Spleen (tissue), 13 donors: ENCODE measurements at places on chromosomes 12 and 14. TPM values are rescaled to one million over a fixed set of nuclear protein-coding genes. Genes with fewer than 3 reads are reported as not detected.

GRCh38 chr12:109377139-109377685 is 29.5 kb downstream of the MYO1H start:
- H3K27me3 ChIP-seq: peaks cover 8% of the 10 kb centered on the region
- no peaks in the 10 kb centered on the region for H3K36me3 ChIP-seq
- H3K27ac ChIP-seq: no peak overlapping the region
- no peaks in the 10 kb centered on the region for H3K4me1 ChIP-seq
- H3K4me3 ChIP-seq: no peak overlapping the region
- DNase-seq: no peak

- H3K27me3 ChIP-seq: no peaks in the 10 kb centered on the region
- H3K4me1 ChIP-seq: no peaks in the 10 kb centered on the region
- H3K27ac ChIP-seq: no peak overlapping the region
- H3K4me3 ChIP-seq: no peak overlapping the region
- no peaks in the 10 kb centered on the region for H3K36me3 ChIP-seq
These were observed 209.8 kb upstream of the FLRT2 start for GRCh38 chr14:85319998-85320630.

- no peaks in the 10 kb centered on the region for H3K4me1 ChIP-seq
- no peaks in the 10 kb centered on the region for H3K27me3 ChIP-seq
- H3K4me3 ChIP-seq: no peak overlapping the region
These were observed 285.3 kb downstream of the PDZRN4 start for GRCh38 chr12:41473441-41473840.

DNA sequence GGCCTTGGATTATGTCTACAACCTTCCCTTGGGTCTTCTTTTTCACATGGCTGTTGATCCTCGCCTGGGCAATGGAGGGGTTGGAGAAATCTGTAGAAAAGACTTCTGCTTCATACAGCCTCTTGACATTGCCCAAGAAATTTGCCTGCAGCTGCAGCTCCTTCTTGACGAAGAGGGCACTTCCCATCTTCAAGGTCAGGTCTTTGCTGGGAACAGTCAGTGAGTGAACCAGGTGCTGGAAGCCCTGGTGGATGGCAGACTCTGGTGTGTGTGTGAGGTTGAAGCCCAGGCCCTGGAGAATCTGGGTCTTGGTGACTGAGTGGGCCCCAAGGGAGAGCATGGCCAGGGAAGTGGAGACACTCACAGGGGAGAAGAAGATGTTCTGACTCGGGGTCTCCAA is 6.7 kb downstream of the SERPINA9 start:
- no peak for DNase-seq
- H3K27ac ChIP-seq: no peak overlapping the region
- no peak overlapping the region for H3K4me3 ChIP-seq
- H3K27me3 ChIP-seq: no peaks in the 10 kb centered on the region
- H3K36me3 ChIP-seq: no peaks in the 10 kb centered on the region

- no peak overlapping the region for H3K27ac ChIP-seq
- no peaks in the 10 kb centered on the region for H3K27me3 ChIP-seq
- no peak overlapping the region for H3K4me3 ChIP-seq
- no peaks in the 10 kb centered on the region for H3K36me3 ChIP-seq
- no peak for DNase-seq
- peaks cover 13% of the 10 kb centered on the region for H3K4me1 ChIP-seq
These were observed 304.2 kb upstream of the AMIGO2 start for GRCh38 chr12:47383942-47384341.

GRCh38 chr14:40216976-40217375 is 784.7 kb upstream of the FBXO33 start:
- no peaks in the 10 kb centered on the region for H3K36me3 ChIP-seq
- H3K4me3 ChIP-seq: no peak overlapping the region
- no peak overlapping the region for H3K27ac ChIP-seq
- DNase-seq: peak; percentile 64

DNA sequence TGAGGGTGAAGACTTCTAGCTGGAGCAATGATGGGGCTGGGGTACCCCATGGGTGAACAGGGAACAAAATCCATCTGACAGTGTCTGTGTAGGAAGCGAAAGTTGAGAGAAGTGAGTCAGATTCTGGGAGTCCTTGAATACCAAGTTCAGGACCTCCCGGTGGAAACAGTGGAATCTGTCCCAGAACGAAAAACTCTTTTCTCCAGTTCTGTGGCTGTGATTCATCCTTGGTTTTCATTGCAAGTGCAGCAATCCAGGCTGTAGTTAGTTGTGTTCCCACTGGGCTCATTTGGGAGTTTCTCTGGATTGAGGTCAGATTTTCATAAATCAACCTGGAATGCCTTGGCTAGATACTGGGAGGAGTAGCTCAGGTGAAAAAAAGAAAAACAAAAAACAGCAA is 120.7 kb downstream of the C12orf75 start:
- no peaks in the 10 kb centered on the region for H3K36me3 ChIP-seq
- no peak overlapping the region for H3K4me3 ChIP-seq
- no peak for DNase-seq
- H3K27ac ChIP-seq: no peak overlapping the region
- no peaks in the 10 kb centered on the region for H3K4me1 ChIP-seq

DNA sequence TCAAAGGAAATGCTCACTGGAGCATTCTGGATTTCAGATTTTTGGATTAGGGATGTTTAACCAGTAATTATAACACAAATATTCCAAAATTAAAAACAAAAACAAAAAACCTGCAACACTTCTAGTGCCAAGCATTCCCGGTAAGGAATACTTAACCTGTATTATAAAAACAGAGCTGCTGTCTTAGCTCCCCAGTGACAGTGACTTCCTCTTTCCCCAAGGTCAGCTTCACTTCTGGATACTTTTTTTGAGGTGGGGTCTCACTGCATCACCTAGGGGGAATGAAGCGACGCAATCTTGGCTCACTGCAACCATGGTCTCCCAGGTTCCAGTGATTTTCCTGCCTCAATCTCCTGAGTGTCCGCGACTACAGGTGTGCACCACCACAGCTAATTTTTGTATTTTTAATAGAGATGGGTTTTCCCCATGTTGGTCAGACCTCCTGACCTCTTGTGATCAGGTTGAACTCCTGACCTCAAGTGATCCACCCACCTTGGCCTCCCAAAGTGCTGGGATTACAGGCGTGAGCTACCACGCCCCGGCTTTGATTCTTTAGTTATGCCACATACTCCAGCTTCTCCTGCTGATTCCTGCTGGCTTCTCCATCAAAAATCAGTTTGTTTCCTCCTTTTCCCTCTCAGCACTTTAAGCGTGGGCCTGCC is 15.9 kb downstream of the PPP1CC start:
- peak overlapping the region; percentile 44 for H3K27ac ChIP-seq
- no peak overlapping the region for H3K4me3 ChIP-seq
- no peaks in the 10 kb centered on the region for H3K27me3 ChIP-seq

DNA sequence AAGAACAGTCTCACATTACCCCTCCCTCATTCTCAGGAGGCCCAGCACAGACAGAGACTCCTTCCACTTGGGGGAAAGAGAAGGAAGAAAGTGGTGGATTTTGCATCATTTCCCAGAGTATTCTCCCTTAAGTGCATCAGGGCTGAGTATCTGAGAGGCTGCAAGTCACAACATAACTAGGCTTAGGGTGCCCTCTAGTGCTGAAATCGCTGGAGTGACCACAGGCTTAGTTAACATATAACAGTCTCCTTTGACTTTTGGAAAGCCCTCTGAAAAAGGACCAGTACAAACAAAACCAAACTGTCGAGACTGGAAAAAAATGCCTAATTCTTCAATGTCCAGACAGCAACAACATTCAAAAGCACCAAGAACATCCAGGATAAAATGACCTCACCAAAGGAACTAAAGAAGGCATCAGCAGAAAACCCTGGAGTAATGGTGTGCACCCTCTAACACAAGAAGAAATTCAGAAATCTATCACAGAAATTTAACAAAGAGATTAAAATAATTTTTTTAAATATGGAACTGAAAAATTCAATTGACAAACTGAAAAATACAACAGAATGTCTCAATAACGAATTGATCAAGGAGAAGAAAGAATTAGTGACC is 412.3 kb downstream of the RPS29 start:
- no peak overlapping the region for H3K27ac ChIP-seq
- H3K36me3 ChIP-seq: no peaks in the 10 kb centered on the region
- no peak for DNase-seq
- H3K4me3 ChIP-seq: no peak overlapping the region
- no peaks in the 10 kb centered on the region for H3K27me3 ChIP-seq

DNA sequence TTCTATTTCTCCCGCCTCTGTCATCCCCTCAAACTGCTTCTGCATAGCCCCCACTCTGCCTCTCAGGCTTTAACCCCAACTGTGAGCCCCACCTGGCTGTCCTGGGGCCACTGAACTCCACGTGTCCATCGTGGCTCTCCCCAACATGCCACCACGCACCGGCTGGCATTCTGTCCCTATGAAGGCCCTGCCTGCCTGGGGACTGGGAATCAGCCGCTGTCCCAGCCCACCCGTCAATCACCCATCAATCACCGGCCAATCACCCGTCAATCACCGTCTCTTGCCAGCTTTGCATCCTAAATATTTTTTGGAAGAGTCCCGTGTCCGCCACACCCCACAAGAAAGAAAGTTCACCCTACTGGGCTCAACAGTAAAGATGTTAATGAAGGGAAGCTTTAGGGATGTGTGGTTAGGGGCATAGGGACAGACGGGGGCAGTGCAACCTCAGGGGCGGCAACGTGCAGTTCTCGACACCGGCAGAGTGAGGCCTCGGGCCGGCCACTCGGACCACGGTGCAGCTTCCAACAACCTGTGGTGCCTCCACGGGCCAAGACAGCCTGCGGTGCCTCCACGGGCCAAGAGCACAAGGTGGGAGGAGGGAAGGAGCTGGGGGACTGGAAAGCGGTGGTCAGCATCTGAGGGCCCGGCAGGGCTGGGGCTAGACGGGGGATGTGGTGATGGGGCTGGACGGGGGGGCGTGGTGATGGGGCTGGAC is 85.6 kb downstream of the GALNT9 start:
- no peak overlapping the region for H3K27ac ChIP-seq
- no peaks in the 10 kb centered on the region for H3K36me3 ChIP-seq
- no peaks in the 10 kb centered on the region for H3K27me3 ChIP-seq
- H3K4me1 ChIP-seq: peaks cover 2% of the 10 kb centered on the region

DNA sequence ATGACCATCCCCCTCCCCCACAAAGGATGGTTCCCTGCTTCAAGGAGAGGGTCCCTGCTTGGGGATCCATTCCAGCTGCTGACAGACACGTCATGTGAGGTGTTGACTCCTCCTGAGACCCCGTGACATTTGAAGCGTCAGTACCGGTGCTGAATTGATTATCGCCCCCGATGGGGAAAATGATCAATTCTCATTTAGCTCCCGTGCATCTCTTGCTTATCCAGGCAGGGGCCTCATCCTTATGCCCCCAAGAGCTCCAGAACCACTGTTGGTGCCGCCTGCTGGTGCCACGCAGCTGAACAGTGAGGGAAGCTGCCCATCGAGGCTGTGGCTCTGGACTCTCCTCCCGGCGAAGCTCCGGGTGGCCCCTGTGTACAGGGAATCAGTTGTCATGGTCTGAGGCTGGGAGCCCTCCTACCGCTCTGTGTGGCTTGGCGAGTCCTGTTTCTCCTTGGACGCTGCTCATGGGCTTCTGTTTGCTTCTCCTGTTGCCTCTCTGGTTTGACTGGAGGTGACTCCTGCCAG is 4.6 kb downstream of the KIF26A start:
- H3K36me3 ChIP-seq: no peaks in the 10 kb centered on the region
- H3K4me1 ChIP-seq: peaks cover 2% of the 10 kb centered on the region
- DNase-seq: peak; percentile 71
- peaks cover 37% of the 10 kb centered on the region for H3K27me3 ChIP-seq
- H3K27ac ChIP-seq: no peak overlapping the region

GRCh38 chr12:83158613-83159207 is 472.0 kb downstream of the TMTC2 start:
- no peak overlapping the region for H3K27ac ChIP-seq
- no peak for DNase-seq
- no peaks in the 10 kb centered on the region for H3K36me3 ChIP-seq
- no peaks in the 10 kb centered on the region for H3K27me3 ChIP-seq

GRCh38 chr14:58965601-58966000 is 222.9 kb upstream of the DAAM1 start:
- H3K27ac ChIP-seq: no peak overlapping the region
- no peaks in the 10 kb centered on the region for H3K4me1 ChIP-seq
- no peak overlapping the region for H3K4me3 ChIP-seq
- no peaks in the 10 kb centered on the region for H3K27me3 ChIP-seq
- no peaks in the 10 kb centered on the region for H3K36me3 ChIP-seq

DNA sequence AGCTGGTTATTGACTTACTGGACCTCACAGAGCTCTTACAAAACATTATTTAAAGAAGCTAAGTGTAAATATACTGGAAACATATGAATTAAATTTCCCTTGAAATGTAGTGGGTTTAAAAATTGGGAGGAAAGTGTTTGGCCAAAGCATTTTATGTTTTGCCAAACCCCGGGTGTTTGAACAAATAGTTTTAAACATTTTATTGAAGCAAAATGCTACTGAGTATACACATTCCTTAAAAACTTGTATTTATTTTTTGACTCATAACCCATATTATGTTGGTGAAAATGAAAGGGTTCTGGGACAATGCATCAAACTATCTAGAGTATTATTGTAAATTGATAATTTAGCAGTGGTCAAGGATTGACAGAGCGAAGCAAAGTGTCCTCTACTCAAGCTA is 1048.5 kb downstream of the SLC6A15 start:
- H3K27ac ChIP-seq: no peak overlapping the region
- H3K27me3 ChIP-seq: no peaks in the 10 kb centered on the region
- H3K4me1 ChIP-seq: no peaks in the 10 kb centered on the region
- no peak overlapping the region for H3K4me3 ChIP-seq

GRCh38 chr12:13945641-13946040 is 35.8 kb downstream of the GRIN2B start:
- H3K4me1 ChIP-seq: no peaks in the 10 kb centered on the region
- no peaks in the 10 kb centered on the region for H3K27me3 ChIP-seq
- H3K4me3 ChIP-seq: no peak overlapping the region
- DNase-seq: no peak

DNA sequence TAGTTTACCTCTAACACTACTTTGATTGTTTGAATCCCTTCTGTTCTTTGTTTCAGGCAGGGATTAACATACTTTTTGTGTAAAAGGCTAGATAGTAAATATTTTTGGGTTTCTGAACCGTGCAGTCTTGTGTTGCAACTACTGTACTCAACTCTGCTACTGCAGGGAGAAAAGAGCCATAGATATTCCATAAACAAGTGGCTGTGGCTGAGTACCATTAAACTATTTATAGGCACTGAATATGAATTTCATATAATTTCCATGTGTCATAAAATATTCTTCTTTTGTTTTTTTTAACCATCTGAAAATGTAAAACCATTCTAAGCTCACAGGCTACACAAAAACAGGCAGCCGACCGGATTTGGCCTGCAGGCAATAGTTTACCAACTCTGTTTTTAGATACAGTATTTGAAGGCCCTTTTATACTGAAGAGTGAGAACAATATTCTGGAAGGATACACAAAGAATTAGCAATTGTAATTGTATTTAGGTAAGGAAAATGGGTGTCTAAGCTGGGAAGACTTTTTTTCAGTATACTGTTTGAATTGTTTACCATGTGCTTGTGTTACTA is 15.7 kb downstream of the NR1H4 start:
- H3K4me1 ChIP-seq: no peaks in the 10 kb centered on the region
- no peaks in the 10 kb centered on the region for H3K36me3 ChIP-seq
- no peak for DNase-seq
- no peak overlapping the region for H3K27ac ChIP-seq
- H3K27me3 ChIP-seq: no peaks in the 10 kb centered on the region

- H3K36me3 ChIP-seq: no peaks in the 10 kb centered on the region
- no peaks in the 10 kb centered on the region for H3K4me1 ChIP-seq
- peaks cover 16% of the 10 kb centered on the region for H3K27me3 ChIP-seq
- no peak overlapping the region for H3K4me3 ChIP-seq
- no peak overlapping the region for H3K27ac ChIP-seq
- no peak for DNase-seq
These were observed 58.4 kb upstream of the BDKRB2 start for GRCh38 chr14:96146131-96146771.

The FUT8 gene
- polyA plus RNA-seq: 9.9 TPM

The SRP54 gene
- 20.8 TPM for polyA plus RNA-seq

The HOXC4 gene
- 2.6 TPM for polyA plus RNA-seq

The FAIM2 gene
- polyA plus RNA-seq: 0.19 TPM

The WIF1 gene
- 0.04 TPM for polyA plus RNA-seq

The GPR68 gene
- 0.50 TPM for polyA plus RNA-seq

The VRTN gene
- 0.10 TPM for polyA plus RNA-seq

The KLHL28 gene
- polyA plus RNA-seq: 2.1 TPM
